Cerebellar nuclear complex (tissue), 1 donor: ENCODE measurements at places on chromosomes 4 and X.

GRCh38 chrX:71109051-71109450 lies 2.3 kb downstream of the IL2RG start:
- no peak for DNase-seq

- DNase-seq = no peak
Observed at GRCh38 chr4:52102587-52102986, 51.5 kb downstream of the SPATA18 start.

DNA sequence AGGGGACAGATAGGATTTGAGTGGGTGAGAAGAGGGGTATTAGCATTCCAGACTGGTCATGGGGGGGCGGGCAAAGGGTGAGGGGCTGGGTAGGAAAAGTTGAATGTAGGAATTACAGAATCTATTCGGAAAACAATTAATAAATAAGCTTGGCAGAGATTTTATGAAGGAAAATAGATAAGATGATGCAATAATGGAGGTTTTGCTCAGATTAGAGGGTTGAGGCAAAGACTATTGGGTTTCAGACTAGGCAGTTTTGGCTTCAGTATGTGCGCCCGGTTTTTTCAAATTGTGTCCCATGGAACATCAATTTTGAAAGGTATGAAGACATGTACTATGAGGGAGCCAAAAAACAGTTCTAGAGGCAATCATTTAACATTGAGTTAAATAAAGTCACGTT lies 410.6 kb downstream of the SPRY1 start:
- DNase-seq = no peak

DNA sequence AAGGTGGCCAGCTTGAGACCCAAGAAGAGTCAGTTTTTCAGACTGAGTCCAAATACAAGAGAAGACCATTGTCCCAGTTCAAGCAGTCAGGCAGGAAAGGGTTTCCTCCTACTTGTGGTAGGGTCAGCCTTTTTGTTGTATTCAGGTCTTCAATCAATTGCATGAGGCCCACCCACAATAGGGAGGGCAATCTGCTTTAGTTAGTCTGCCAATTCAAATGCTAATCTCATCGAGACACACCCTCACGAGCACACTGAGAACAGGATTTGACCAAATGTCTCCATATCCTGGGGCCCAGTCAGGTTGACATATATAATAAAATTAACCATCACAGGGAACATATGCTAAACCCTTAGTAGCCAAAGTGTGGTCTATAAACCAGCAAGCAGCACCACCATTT lies 75.3 kb upstream of the FRMPD3 start:
- DNase-seq = no peak

- DNase-seq = no peak
Observed at GRCh38 chr4:139940600-139940999, 213.4 kb downstream of the MAML3 start.

GRCh38 chr4:77782102-77782835 lies 36.9 kb downstream of the CNOT6L start:
- DNase-seq = no peak

GRCh38 chrX:2425286-2426071 lies 75.3 kb downstream of the DHRSX start:
- DNase-seq = no peak

- DNase-seq = no peak
Observed at GRCh38 chrX:131359611-131360010, 70.5 kb upstream of the IGSF1 start.

- DNase-seq = no peak
Observed at GRCh38 chr4:1547131-1547855, 136.8 kb downstream of the FAM53A start.

- no peak for DNase-seq
Observed at GRCh38 chrX:132369617-132370326, 119.1 kb downstream of the MBNL3 start.
